ENCODE measurements at places on chromosomes 13 and 19.
A peak's percentile ranks its signal among the peaks of the same experiment; 100 is the strongest.

GRCh38 chr13:31996601-31997000, 35.0 kb upstream of the FRY start:
- no peak for DNase-seq

GRCh38 chr19:38736036-38736412, 8.2 kb downstream of the CAPN12 start:
- DNase-seq = peak; percentile 76

GRCh38 chr13:23510979-23511735, 59.1 kb upstream of the TNFRSF19 start:
- no peak for DNase-seq

DNA sequence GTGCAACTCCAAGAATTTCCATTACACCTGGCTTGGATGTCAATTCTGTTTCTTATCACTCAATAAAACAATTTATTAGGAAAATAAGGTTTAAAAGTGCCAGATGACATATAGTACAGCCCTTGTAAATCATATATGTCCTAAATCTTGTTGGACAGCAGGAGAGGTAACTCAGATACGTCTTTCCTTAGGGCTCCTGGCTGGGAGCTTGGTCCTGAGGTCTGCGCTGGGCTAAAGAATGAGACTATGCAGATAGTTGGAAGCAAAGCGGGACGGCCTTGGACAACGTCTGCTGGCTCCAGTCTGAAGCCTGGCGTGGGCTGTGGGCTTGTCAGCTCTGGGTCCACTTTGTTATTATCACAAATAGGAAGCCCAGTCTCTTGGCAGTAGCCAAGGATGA, 377.0 kb downstream of the DLEU7 start:
- DNase-seq = no peak

DNA sequence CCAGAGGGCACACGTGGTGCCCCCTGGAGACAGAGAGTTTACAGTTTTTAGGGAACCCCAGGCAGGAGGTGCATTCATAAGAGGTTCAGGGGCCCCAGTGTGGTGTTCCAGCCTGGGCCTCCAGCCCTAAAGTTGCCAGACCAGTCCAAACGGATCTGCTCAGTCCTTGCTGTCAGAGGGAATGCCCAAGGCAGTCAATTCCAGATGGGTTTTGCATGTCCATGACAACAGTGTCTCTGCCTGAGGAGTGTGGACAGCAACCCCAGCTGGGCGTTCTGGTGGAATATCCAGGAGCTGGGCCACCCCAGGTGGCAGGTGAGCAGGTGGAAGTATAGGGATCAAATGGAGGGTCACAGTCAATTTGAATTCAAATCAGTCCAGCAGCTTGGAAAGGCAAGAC, 25.3 kb downstream of the FBXO27 start:
- no peak for DNase-seq

DNA sequence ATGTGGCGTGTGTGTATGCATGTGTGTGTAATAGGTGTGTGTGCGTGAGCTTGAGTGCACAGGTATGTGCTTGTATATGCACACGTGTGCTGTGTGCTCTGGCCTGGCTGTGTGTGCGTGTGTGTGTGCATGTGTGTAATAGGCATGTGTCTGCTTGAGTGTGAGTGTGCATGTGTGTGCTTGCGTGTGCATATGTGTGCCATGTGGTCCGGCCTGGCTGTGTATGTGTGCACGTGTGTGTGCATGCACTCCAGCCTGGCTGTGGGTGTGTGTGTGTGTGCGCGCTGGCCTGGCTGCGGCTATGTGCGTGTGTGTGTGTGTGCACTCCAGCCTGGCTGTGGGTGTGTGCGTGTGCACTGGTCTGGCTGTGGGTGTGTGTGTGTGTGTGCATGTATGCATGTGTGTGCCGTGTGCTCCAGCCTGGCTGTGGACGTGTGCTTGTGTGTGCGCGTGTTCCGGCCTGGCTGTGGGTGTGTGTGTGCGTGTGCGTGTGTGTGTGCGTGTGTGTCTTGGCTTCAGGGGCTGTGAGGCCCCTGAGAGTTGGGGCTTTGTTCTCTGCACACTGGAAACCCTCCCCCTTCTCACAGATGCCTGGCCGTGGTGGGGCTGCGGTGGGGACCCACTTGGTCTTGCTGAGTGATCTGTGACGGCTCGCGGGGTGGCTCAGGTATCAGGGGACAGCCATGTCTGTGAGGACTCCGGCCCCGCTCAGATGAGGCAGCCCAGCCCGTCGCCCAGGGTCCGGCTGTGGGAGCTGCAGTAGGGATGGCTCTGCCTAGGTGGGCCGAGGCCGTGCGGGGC, 8.2 kb downstream of the SPPL2B start:
- no peak for DNase-seq

- DNase-seq = no peak
Observed at GRCh38 chr19:13134626-13135025, 15.5 kb downstream of the STX10 start.

GRCh38 chr13:39345982-39346381, 257.0 kb downstream of the LHFPL6 start:
- no peak for DNase-seq

- no peak for DNase-seq
Observed at GRCh38 chr13:94063096-94063495, 416.4 kb downstream of the DCT start.

- no peak for DNase-seq
Observed at GRCh38 chr13:84973661-84974060, 825.6 kb downstream of the SLITRK6 start.

DNA sequence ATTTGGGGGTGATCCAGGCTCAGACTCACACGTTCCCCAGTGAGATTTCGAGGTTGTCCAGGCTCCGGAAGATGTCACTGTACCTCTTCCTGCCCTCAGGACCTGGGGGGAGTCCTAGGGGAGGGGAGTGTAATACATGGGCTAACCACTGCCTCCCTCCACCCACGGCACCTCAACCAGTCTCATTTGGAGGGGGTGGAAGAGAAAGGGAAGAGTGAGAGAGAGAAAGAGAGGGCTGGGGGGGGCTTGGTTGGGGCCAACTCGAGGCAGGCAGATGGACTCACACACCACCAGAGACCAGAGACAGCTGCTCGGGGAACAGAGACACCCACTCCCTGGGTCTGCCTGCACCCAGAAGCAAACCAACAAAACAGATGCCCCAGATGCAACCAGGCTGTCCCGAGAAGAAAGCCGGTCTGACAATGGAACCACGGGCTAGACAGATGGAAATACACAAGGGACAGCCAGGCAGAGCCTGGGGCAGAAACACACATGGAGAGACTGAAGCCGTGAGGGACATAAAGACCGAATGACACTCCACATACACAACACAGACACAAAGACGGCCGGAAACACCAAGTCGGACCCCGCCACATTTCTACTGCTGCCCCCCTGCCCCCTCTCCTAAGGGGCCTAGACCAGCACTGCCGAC, 825 bp downstream of the GMIP start:
- DNase-seq = no peak

GRCh38 chr13:20441056-20441455, 84.6 kb downstream of the CRYL1 start:
- no peak for DNase-seq

DNA sequence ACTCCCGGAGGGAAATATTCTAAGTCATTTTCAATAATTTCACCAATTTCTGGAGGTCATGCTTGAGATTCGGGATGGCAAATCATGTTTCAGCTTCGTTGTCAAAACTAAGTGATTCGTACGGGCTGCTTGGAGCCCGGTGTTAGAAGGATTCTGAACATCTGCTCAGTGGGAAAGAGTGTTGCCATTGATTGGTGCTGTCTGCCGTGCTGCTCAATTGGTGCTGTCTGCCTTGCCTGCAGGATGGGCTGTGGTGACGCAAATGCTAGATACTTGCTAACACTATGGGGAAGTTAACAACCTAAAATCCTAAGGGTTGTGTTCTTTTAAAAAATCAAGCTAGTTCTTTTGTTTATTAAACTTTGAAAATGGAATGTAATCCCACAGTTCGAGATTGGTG, 17.3 kb upstream of the CACNG8 start:
- DNase-seq = no peak

DNA sequence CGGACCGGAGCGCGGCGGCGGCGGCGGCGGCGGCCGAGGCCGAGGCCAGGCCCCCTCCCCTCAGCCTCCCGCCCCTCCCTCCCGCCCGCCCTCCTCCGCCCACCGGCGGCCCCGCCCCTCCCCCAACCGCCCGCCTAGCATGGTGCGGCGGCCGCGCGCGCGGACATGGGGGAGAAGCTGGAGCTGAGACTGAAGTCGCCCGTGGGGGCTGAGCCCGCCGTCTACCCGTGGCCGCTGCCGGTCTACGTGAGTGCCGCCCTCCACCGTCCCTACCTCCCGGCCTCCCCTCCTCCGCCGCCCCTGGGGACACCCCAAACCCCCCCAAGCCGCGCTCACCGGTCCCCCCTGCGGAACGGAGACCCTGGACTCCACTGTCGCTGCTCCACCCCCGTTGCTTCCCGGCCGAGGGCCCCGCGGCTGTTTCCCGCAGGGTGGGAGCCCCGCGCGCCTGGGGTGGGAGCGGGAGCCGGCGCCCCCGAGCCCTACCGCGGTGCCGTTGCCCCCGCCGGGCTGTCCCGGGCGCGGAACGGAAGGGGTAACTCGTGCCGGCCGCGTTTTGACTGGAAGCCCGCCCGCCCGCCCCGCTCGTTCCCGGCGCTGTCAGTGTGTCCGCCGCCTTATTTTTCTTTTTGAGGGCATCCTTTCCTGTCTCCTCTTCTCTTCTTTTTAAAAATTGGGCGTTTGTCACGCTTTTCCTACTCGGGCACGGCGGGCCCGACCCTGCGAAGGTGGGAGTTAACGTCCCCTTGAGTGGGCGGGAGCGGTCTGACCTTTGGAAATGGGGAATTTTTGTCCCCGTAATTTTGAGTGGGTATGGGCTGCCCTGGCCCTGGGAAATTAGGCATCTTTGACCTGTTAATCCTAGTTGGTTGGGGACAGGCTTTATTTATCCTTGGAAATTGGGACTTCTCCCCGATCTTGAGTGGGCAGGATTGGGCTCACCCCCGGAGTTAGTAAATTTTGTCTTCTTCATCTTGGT, 576 bp downstream of the DOT1L start:
- DNase-seq = no peak

- no peak for DNase-seq
Observed at GRCh38 chr19:13744174-13744573, 20.1 kb upstream of the MRI1 start.

DNA sequence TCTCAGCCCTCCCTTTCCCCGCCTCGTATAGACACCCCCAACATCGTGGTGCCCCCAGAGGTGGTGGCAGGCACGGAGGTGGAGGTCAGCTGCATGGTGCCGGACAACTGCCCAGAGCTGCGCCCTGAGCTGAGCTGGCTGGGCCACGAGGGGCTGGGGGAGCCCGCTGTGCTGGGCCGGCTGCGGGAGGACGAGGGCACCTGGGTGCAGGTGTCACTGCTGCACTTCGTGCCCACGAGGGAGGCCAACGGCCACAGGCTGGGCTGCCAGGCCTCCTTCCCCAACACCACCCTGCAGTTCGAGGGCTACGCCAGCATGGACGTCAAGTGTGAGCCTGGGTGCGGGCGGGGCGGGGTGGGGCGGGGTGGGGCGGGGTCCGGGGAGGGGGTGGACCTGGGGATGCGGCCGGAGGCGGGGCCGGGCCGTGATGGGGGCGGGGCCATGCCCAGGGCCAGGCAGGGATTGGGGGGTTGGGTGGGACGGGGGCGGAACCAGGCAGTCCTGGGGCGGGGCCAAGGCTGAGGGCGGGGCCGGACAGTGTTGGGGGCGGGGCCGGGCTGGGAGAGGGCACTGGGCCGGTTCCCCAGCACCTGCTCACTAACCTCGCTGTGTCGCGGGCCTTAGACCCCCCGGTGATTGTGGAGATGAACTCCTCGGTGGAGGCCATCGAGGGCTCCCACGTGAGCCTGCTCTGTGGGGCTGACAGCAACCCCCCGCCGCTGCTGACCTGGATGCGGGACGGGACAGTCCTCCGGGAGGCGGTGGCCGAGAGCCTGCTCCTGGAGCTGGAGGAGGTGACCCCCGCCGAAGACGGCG, 7.8 kb downstream of the MAG start:
- DNase-seq = no peak

DNA sequence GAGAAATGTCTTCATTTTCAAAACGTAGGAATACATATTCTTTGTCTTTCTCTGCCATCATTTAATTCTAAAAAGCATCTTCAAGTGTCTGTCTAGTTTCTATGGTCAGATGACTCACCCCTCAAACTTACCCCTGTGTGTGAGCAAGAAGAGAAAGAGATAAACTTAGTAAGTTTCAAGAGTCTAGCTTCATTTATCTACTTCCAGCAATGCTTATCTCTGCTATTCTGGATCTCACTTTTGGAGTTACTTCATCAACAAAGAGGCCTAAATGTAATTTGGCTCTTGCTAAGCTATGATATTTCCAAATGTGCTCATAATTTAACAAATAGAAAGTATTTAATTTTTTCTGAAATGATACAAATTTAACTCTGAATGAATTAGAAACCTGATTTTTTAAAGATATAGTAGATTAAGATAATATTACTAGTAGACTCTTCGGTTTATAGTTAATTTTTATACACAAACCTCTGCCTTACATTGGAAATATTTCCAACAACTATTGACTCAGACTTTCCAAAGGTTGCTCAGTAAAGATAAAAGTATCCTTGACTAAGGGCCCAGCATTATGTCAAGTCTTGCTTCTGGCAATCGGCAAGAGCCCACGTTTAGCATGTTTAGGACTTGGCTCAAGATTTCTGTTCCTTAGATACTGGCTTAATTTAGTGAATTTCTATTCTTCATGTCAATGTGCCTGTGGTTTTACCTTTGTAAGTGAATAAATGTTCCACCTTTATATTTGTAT, 1511.0 kb upstream of the SLC10A2 start:
- DNase-seq = no peak

- DNase-seq = no peak
Observed at GRCh38 chr13:24649688-24650043, 30.5 kb upstream of the ATP12A start.

- no peak for DNase-seq
Observed at GRCh38 chr13:110132225-110132982, 174.6 kb downstream of the COL4A1 start.

- DNase-seq = no peak
Observed at GRCh38 chr19:29171525-29171924, 41.4 kb downstream of the UQCRFS1 start.

DNA sequence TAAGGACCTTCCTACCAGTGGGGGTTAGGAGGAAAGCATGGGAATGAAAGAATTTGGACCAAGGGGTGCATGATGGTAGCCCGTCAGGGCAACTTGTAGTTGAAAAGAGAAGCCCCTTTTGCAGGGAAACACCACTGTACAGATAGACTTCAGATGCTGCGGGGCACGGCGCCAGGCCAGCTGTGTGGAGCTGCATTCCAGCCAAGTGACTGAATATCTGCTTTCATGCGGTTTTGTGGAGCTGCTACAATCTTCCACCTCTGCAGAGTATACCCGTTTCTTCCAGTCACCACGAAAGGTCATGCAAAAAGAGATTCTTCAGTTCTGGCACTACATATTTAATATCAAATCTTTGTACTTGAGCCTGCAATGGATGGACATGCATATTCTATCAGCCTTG, 104.7 kb downstream of the RGCC start:
- DNase-seq = no peak

- DNase-seq = no peak
Observed at GRCh38 chr13:103469771-103470170, 403.6 kb upstream of the SLC10A2 start.

GRCh38 chr13:83796364-83796763, 85.9 kb downstream of the SLITRK1 start:
- no peak for DNase-seq

- DNase-seq = no peak
Observed at GRCh38 chr13:29640665-29641064, 45.2 kb upstream of the SLC7A1 start.

GRCh38 chr19:50567882-50568727, at the start of gene LRRC4B:
TSS of gene LRRC4B (minus strand) at chr19:50568435. CDS start at chr19:50548838, 19,597 bp downstream.
- no peak for DNase-seq

- DNase-seq = no peak
Observed at GRCh38 chr13:28573595-28574373, 78.9 kb upstream of the FLT1 start.

GRCh38 chr13:93926425-93926824, 553.1 kb downstream of the DCT start:
- DNase-seq = no peak

GRCh38 chr19:16591803-16592556, 19.8 kb upstream of the SLC35E1 start:
- no peak for DNase-seq
